ENCODE measurements at places on chromosomes 5 and 9. TPM values are rescaled to one million over a fixed set of nuclear protein-coding genes. Genes with fewer than 3 reads are reported as not detected.

The POLR3G gene
- total RNA-seq = 47.4 TPM

The SLC28A3 gene
- total RNA-seq = not detected

GRCh38 chr5:124859027-124859426 is 112.6 kb upstream of the ZNF608 start:
- no peaks in the 10 kb centered on the region for H3K36me3 ChIP-seq
- no peaks in the 10 kb centered on the region for H3K4me1 ChIP-seq
- H3K27ac ChIP-seq = no peak overlapping the region
- DNase-seq = no peak

- H3K27me3 ChIP-seq = no peaks in the 10 kb centered on the region
- no peak for DNase-seq
- H3K4me3 ChIP-seq = no peak overlapping the region
- peaks cover 23% of the 10 kb centered on the region for H3K4me1 ChIP-seq
Observed at GRCh38 chr9:93591301-93592007, 15.1 kb downstream of the PHF2 start.

- H3K4me3 ChIP-seq = no peak overlapping the region
- H3K36me3 ChIP-seq = no peaks in the 10 kb centered on the region
- no peaks in the 10 kb centered on the region for H3K4me1 ChIP-seq
- no peak overlapping the region for H3K27ac ChIP-seq
- H3K27me3 ChIP-seq = no peaks in the 10 kb centered on the region
- DNase-seq = no peak
Observed at GRCh38 chr9:120951960-120952618, 25.5 kb upstream of the TRAF1 start.

DNA sequence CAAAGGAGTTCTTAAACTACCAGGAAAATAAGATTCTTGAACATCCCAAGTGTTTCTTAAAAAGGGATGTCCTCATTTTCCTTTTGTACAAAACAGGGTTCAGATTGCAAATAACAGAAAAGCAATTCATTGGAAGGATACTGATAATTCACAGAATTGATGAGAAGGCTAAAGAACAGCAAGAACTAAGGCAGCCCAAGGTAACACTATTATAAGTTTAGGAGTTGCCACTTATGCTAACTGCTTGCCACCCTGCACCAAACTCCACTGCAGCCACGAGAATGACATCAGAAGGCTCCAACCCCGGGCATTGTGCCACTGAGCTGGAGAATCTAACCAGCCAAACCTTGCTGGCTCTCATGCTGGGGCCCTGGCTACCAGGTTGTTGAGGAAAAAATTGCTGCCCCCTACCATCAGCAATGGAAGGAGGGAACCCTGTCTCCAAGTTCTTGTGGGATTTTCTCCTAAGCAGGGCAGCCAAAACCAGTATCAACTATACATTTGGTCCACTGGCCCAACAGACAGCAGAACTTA is 123.4 kb downstream of the ARL15 start:
- no peaks in the 10 kb centered on the region for H3K27me3 ChIP-seq
- H3K4me3 ChIP-seq = no peak overlapping the region
- H3K27ac ChIP-seq = no peak overlapping the region
- DNase-seq = no peak

GRCh38 chr5:59423021-59423420 is 470.5 kb downstream of the PDE4D start:
- H3K36me3 ChIP-seq = no peaks in the 10 kb centered on the region
- H3K4me1 ChIP-seq = no peaks in the 10 kb centered on the region
- no peaks in the 10 kb centered on the region for H3K27me3 ChIP-seq
- no peak overlapping the region for H3K27ac ChIP-seq
- no peak overlapping the region for H3K4me3 ChIP-seq

GRCh38 chr5:33223563-33224284 is 217.0 kb upstream of the TARS1 start:
- H3K36me3 ChIP-seq = no peaks in the 10 kb centered on the region
- no peak for DNase-seq
- no peak overlapping the region for H3K4me3 ChIP-seq
- H3K4me1 ChIP-seq = no peaks in the 10 kb centered on the region
- H3K27me3 ChIP-seq = no peaks in the 10 kb centered on the region
- H3K27ac ChIP-seq = no peak overlapping the region
